ENCODE measurements at places on chromosomes 11 and 22.

GRCh38 chr11:12137005-12137690, 26.8 kb downstream of the MICAL2 start:
- peak; percentile 53 for DNase-seq

DNA sequence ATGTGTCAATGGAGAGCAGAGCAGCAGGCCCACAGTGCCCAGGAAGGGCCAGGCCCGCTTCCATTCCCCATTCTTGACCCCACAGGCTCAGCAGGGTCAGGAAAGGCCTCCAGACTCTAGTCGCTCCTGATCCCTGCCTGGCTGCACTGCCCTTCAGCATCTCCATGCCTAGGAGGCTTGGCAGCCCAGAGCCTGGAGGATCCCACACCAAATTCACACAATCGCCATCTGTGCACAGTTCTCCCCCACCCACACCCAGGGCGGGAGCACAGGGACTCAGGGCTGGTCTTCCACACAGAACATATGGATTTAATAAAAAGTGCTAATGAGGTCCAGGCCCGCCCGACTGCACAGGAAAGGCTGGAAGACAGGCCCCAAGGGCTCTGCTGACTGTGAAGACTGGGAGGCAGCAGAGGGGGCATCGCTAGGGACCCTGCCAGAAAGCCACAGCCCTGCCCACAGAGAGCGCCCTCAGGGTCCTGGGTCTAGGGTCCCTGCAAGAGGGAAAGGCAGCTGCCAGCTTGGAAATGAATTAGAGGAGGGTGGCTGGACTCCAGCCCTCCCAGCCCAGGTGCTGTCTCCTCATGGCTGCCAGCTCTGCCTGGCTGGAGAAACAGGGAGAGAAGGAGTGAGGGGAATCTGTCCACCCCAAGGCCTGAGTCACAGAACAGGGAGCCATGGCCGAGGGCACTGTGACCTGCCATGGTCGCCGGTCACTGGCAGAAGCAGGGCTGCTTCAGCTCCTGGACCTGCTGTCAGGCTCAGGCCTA, 39.7 kb downstream of the DKK3 start:
- DNase-seq: no peak

DNA sequence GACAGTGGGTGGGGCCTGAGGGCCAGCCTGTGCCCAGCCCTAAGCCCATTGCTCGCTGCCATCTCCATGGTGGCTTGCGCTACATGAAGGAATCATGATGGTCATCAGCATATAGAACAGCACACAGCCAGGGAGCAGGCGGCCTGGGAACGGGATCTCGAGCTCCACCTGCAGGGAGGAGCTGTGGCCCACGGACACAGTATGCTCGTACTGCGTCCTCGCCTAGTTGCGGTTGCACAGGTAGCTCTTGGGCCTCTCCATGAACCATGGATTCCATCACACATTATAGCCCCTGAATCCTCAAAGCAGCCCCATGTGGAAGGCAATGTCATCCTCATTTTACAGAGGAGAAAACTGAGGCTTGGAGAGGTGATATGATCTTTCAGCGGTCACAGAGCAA, 15.1 kb downstream of the SEC14L4 start:
- no peak for DNase-seq

DNA sequence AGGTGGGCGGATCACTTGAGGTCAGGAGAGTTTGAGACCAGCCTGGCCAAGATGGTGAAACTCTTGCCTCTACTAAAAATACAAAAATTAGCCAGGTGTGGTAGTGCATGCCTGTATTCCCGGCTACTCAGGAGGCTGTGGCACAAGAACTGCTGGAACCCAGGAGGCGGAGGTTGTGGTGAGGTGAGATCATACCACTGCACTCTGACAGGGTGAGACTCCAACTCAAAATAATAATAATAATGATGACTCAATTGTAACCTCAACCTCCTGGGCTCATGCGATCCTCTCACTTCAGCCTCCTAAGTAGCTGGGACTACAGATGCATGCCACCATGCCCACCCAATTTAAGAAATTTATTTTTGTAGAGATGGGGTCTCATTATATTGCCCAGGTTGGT, 15.6 kb upstream of the CHRNA10 start:
- DNase-seq: no peak

- peak; percentile 23 for DNase-seq
Measured at GRCh38 chr11:117829369-117829725, 4.8 kb upstream of the FXYD2 start.

- no peak for DNase-seq
Measured at GRCh38 chr11:33055375-33055774, 16.0 kb downstream of the TCP11L1 start.

- no peak for DNase-seq
Measured at GRCh38 chr11:76239483-76240160, 33.3 kb upstream of the WNT11 start.

- DNase-seq: no peak
Measured at GRCh38 chr11:130063451-130063850, 6.2 kb upstream of the APLP2 start.

DNA sequence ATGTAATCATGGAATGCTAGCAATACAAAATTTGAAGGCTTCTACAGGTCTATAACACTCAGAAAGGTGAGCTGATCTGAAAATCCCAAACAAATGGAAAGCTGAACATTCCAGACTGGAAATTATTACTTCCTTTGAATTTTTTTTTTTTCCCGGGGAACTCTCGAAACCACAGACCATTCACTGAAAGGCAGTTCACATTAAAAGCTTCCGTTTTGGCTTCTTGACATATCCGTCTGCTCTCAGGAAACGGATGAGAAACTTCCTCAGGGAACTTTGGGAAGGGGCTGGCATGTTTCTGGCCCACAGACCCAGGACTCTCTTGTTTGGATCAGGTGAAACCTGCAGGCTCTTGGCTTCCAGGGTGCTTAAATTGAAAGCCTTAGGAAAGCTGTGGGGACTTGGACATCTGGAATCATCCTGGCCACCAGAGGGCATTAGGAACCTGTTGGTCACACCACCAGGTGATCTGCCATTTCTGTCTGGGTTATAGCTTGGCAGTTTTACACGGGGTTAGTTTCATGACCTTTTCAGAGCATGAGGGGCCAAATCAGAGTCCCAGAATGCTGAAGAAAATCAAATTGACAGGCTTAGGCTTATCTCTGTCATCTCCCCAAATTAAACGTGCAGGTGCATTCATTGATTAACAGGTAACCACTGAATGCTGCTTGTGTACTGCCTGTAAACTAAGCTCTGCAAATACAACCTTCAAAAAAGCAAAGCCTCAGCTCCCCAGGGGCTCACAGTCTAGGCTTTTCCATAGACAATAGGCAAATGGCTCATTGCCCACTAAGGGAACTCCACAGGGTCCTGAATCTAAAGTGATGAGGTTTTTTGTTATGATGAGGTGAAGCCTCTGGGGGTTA, 22.7 kb upstream of the GRAMD1B start:
- DNase-seq: peak; percentile 62

GRCh38 chr11:123778511-123778910, 24.2 kb upstream of the OR6X1 start:
- DNase-seq: no peak

- DNase-seq: no peak
Measured at GRCh38 chr11:64891215-64891848, 12.9 kb upstream of the EHD1 start.

DNA sequence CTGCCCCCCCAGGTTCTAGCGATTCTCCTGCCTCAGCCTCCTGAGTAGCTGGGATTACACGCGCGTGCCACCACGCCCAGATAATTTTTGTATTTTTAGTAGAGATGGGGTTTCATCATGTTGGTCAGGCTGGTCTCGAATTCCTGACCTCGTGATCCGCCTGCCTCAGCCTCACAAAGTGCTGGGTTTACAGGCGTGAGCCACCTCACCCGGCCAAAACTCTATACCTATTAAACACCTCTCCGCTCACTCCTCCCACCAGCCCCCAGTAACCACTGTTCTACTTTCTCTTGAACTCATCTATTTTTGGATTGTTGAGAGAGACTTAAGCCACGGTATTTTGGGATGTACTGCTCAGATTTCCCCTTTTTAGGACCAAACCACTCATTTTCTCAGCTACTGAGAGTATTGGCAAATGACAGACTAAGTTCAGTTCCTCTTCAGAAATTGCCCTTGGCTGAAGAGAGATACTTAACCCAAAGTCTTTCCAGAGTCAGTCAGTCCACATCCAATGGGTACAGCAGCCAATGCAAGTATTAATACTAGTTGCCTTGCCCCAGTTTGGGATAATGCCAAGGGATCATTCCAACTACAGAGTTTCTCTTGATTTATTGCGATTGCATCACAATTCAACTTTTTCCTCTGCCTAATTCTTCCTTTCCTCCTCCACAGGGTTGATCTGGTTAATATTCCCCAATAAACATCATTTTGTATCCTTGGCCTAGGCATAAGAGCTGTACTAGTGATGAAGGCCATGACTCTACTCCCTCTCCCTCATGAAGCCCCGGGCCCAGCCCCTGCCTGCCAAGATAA, 36.8 kb upstream of the CSTF3 start:
- no peak for DNase-seq

DNA sequence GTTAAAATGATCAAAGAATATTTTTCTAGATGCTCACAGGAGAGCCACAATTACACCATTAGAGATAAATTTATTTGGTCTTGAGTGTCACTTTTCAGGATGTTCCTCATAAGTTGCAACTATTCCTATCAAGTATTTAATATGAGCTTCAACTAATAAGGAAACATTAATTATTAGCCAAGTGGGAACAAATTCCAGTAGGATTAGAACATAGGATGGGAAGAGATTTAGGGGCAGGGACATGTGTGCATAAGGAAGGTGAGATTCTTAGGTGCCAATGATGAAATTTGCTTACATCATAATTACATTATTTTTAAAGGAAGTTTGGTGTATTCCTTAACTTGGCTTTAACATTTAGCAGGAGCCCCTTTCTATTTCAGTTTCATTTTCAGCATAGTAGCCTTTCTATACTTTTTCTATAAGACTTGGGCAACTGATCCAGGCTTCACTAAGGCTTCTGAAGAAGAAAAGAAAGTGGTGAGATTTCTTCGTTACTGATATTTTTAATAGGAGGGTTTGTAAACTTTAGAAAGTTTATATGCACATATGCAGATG, 38.8 kb downstream of the CSRP3 start:
- no peak for DNase-seq

GRCh38 chr22:40950962-40951794, at the start of gene RBX1:
RBX1 (plus strand) TSS chr22:40951378; CDS start chr22:40951399, 21 bp downstream.
- DNase-seq: peak; percentile 98

- no peak for DNase-seq
Measured at GRCh38 chr11:131217313-131218310, 152.8 kb upstream of the NTM start.

- no peak for DNase-seq
Measured at GRCh38 chr11:112780351-112781087, 180.7 kb upstream of the NCAM1 start.

- no peak for DNase-seq
Measured at GRCh38 chr11:64710418-64711137, 12.4 kb downstream of the NRXN2 start.

DNA sequence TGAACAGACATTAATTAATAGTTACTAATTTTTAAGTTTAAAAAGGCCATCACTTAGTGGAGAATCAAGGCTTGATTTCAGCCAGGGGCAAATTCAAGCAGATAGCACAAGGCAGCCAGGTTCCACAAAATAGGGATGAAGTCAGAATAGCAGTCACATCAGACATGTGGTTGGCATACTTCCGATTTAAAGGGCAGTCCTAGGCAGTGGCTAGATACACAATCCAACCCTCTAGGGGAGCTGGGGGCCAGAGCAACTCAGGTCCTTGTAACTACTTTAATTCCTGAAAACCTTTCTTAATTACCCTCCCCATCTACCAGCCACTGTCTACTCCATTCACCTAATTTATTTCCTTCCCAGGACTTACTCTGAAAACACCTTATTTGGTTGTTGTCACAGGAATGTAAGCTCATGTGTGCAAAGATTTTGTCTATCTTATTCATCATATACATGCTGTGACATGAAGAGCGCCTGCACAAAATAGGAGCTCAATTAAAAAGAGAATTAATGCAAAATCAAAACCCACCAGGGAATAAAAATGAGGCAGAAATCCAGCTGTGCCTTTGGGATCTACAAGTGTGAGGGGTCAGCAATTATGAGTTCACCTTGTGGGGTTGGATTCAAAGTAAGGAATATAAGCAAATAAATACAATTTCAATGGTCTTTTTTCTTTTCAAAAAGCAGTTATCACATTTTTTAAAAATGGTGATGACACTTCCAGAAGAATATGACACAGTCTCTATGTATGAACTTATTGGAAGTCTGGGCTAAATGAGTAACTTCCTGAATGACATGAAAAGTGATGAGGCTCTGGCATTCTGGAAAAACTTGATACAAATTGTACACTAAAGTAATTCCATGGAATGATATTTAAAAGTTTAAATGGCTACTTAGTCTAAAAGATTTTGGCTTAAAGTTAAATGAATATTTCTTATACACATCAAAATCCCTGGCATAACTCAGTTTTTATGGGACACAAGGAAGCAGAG, 53.8 kb downstream of the COPB1 start:
- DNase-seq: no peak

- DNase-seq: no peak
Measured at GRCh38 chr22:19571995-19572394, 47.8 kb upstream of the CLDN5 start.

- DNase-seq: no peak
Measured at GRCh38 chr11:250740-251299, 14.0 kb downstream of the PSMD13 start.

- DNase-seq: no peak
Measured at GRCh38 chr11:14414470-14415461, 55.8 kb upstream of the RRAS2 start.

DNA sequence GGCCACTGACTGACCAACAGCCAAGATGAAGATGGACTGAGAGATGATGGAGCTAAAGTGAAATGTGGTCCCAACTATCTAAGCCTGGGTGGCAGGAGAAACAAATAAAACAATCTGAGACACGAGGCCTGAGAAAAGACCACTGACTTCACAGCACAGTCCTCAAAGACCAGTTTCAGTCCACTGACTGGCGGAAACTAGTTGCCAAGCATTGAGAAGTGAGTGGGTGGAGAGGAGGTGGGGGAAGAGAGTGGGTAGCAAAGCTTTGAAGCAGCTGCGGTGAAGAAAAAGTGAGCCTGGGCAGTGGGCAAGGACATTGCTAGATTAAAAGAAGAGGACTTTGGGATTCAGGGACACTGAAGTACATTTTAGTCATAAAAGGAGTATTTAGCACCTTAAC, 1.9 kb downstream of the MS4A1 start:
- DNase-seq: no peak

GRCh38 chr11:46133119-46133518, 11.9 kb upstream of the PHF21A start:
- DNase-seq: no peak

DNA sequence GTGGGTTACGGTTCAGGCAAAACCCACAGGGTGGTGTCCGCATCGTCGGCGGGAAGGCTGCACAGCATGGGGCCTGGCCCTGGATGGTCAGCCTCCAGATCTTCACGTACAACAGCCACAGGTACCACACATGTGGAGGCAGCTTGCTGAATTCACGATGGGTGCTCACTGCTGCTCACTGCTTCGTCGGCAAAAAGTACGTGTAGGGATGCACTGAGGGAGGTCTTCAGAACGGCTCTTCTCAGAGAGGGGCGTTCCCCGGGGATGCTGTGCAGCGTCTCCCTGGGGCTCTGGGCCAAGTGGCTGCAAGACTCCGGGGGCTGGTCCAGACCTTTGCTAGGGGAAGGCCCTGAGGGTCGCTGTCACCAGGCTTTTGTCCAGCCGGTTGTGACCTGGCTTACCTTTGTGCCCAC, 1.3 kb downstream of the ACR start:
- no peak for DNase-seq

- DNase-seq: peak; percentile 89
Measured at GRCh38 chr11:34174412-34175041, 69.1 kb downstream of the NAT10 start.

All from ovary (tissue), 10 donors.